ENCODE measurements at places on chromosomes 1 and 21. TPM values are rescaled to one million over a fixed set of nuclear protein-coding genes. Genes with fewer than 3 reads are reported as not detected.
A peak's percentile ranks its signal among the peaks of the same experiment; 100 is the strongest.

DNA sequence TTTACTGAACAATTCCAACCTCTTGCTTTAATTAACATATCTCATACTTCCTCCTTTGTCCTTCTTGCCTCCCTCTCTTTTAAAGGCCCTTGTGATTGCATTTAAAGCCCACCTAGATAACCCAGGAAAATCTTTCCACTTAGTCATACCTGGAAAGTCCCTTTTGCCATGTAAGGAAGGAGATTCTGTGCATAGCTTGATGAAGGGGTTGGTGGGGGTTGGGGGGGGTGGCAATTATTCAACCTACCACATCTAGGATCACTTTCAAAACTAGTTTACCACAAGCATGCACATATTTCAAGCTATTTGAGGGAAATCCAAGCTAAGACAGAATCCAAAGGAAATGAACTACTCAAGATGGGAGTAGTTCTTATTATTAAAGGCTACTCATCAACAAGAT lies 249.1 kb upstream of the PTBP2 start:
- no peak overlapping the region for H3K4me3 ChIP-seq
- H3K27ac ChIP-seq = no peak overlapping the region
- no peaks in the 10 kb centered on the region for H3K4me1 ChIP-seq
- no peak for DNase-seq
- H3K36me3 ChIP-seq = no peaks in the 10 kb centered on the region

WARS2 gene
- polyA plus RNA-seq = 22.0 TPM

GRCh38 chr1:206578068-206578977 lies 33.9 kb downstream of the EIF2D start:
- no peak for DNase-seq
- no peaks in the 10 kb centered on the region for H3K27me3 ChIP-seq
- H3K27ac ChIP-seq = no peak overlapping the region
- H3K36me3 ChIP-seq = peaks cover 1% of the 10 kb centered on the region

DNA sequence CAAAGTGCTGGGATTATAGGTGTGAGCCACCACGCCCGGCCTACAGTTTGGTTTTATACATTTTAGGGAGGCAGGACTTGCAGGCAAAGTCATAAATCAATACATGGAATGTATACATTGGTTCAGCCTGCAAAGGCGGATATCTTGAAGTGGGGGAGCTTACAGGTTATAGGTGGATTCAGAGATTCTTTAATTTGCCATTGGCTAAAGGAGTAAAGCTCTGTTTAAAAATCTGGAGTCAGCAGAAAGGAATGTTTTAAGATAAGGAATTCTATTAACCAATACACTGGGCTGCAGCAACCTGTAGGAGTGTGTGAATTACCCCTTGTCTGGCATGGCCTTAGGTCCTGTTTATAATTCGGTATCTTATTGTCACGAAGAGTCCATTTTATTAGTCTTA lies 57.6 kb downstream of the OPTC start:
- H3K4me1 ChIP-seq = no peaks in the 10 kb centered on the region
- H3K36me3 ChIP-seq = no peaks in the 10 kb centered on the region
- H3K4me3 ChIP-seq = no peak overlapping the region
- peaks cover 2% of the 10 kb centered on the region for H3K27me3 ChIP-seq
- no peak overlapping the region for H3K27ac ChIP-seq

- H3K27me3 ChIP-seq = no peaks in the 10 kb centered on the region
- no peaks in the 10 kb centered on the region for H3K4me1 ChIP-seq
- H3K4me3 ChIP-seq = no peak overlapping the region
- H3K27ac ChIP-seq = no peak overlapping the region
- no peaks in the 10 kb centered on the region for H3K36me3 ChIP-seq
These were observed 38.0 kb downstream of the SAMD13 start for GRCh38 chr1:84339503-84339902.

DNA sequence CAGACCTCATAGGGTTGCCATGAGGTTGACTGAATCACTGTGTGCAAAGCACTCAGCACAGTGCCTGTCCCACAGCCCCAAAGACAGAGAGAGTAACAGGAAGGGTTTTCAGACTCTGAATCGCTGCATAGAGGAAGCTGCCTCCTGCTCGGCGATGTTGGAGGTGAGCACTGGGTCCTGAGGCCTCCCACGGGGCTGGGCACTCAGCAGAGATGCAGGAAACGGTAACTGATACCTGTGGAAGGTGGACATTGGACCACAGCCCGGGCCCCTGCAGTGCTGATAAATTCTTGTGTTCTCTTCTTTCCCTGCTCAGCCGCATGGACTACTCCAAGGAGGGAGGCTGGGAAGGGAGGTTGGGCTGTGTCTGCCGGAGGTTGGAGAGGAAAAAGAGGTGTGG lies 389.7 kb downstream of the PTPRU start:
- no peak overlapping the region for H3K4me3 ChIP-seq
- H3K36me3 ChIP-seq = no peaks in the 10 kb centered on the region
- DNase-seq = no peak
- no peaks in the 10 kb centered on the region for H3K4me1 ChIP-seq
- no peak overlapping the region for H3K27ac ChIP-seq
- H3K27me3 ChIP-seq = no peaks in the 10 kb centered on the region

GDAP2 gene
- polyA plus RNA-seq = 4.6 TPM

PHLDA3 gene
- 5.7 TPM for polyA plus RNA-seq

DNA sequence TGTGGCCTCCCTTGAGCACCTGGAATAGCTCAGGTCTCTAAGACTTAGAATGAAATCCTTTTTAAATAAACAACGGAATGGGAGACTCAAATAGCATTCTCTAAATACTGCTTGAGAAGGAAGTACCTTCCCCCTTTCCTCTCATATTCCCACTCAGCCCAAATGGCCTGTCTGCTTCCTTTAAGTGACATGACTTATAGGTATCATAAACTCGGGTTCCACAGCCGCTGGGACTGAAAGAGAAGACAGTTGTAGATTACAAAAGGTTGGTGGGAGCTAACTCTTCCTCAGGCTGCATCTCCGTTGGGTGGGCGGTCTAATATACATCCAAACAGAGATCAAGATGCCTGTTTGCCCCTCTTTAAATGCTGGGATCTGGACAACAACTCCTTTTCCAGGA lies 1.2 kb upstream of the HMCN1 start:
- H3K4me3 ChIP-seq = no peak overlapping the region
- peaks cover 6% of the 10 kb centered on the region for H3K4me1 ChIP-seq
- no peaks in the 10 kb centered on the region for H3K27me3 ChIP-seq
- no peak overlapping the region for H3K27ac ChIP-seq
- DNase-seq = no peak

DNA sequence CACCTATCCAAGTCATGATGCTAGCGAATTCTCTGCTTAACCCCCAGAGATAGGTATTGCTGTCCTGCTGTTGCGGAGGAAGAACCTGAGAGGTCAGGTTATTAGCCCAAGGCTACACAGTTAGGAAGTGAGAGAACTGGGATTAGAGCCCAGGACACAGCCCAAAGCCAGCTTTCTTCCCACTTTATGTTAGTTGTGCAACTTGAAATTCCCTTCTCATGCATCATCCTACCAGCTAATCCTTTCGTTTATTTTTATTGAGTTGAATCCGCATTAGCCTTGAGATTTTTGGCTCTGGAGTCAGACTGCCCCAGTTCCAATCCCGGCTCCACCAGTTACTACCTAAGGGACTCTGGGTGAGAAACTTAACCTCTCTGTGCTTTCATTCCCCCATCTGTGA lies 65.4 kb downstream of the PLEKHA6 start:
- no peak for DNase-seq
- no peak overlapping the region for H3K27ac ChIP-seq
- no peak overlapping the region for H3K4me3 ChIP-seq
- H3K36me3 ChIP-seq = peaks cover 19% of the 10 kb centered on the region

NBPF3 gene
- polyA plus RNA-seq = 2.7 TPM

- H3K36me3 ChIP-seq = no peaks in the 10 kb centered on the region
- no peaks in the 10 kb centered on the region for H3K4me1 ChIP-seq
- DNase-seq = no peak
- H3K27ac ChIP-seq = no peak overlapping the region
These were observed 10.2 kb upstream of the PALMD start for GRCh38 chr1:99635664-99636063.

DNA sequence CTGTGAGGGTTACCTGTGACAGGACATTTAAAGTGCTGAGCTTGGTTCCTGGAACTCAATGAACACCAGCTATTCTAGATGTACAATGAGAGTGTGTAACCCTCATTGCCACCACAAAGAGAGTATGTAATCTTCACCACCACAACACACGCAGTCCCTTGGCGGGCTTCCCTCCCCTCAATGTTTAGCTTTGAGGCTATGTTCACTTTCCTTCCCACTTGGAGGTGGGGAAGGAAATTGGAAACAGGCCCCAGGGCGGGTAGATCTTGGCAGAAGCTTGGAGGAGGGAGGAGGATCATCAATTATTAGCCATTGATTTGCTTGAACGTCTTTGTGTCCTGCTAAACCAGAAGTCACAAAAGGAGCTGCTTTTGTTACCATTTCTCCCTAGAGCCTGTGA lies 8.3 kb upstream of the COL16A1 start:
- H3K4me1 ChIP-seq = no peaks in the 10 kb centered on the region
- DNase-seq = no peak
- peak overlapping the region; percentile 99 for H3K27ac ChIP-seq
- H3K27me3 ChIP-seq = no peaks in the 10 kb centered on the region
- no peak overlapping the region for H3K4me3 ChIP-seq
- H3K36me3 ChIP-seq = no peaks in the 10 kb centered on the region

DNA sequence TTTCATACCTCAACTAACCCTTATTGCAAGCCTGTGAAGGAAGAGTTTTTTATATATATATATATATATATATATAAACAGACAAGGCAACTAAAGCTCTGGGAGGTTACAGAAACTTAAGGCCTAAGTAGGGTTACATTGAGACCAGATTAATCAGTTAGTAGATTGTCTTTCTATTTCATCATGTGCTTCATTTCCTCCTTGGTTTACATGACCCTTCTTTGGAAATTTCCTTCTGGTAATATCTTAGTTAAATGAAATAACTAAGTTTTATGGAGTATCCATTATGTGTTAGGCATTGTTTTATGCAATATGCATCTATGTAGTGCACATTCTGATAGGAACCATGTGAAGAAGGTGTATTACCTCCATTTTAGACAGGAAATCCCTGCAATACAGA lies 112.7 kb downstream of the FGGY start:
- H3K4me1 ChIP-seq = peaks cover 6% of the 10 kb centered on the region
- no peak for DNase-seq
- no peak overlapping the region for H3K27ac ChIP-seq
- H3K4me3 ChIP-seq = no peak overlapping the region

ZYG11A gene
- 0.22 TPM for polyA plus RNA-seq

LCE3D gene
- polyA plus RNA-seq = not detected

CRYZ gene
- 70.8 TPM for polyA plus RNA-seq

TIE1 gene
- polyA plus RNA-seq = 0.45 TPM

DNA sequence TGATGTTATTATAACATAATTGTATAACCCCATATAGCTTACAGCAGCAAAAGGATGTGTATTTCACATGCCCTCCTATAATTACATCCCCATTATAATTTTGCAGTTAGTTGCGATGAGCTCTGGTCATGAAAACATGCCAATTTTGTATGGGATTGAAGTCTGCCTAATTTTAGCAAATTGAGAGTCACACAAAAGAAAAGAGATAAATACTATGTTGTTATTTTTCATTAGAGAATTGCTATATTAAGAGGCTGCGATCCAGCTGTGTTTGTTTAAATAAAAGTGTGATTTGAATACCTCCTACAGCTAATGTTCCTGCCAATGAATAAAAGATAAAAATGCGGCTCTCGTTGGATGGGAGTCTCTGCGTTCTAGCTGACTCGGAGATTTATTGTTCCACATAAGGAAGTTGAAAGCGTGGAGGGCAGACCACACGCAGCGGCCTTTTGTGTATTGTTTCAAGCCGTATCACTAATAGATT lies 461.0 kb upstream of the NFIA start:
- DNase-seq = no peak
- no peaks in the 10 kb centered on the region for H3K27me3 ChIP-seq
- H3K27ac ChIP-seq = no peak overlapping the region
- H3K4me3 ChIP-seq = no peak overlapping the region

CD5L gene
- polyA plus RNA-seq = not detected

GRCh38 chr1:186680245-186681061 lies at the start of gene PTGS2:
PTGS2 (minus strand) TSS chr1:186680423; CDS start chr1:186680290, 133 bp downstream.
- peak within 1 kb of the TSS; percentile 64 for H3K4me3 ChIP-seq
- no peaks in the 10 kb centered on the region for H3K4me1 ChIP-seq
- no peaks in the 10 kb centered on the region for H3K27me3 ChIP-seq
- H3K36me3 ChIP-seq = no peaks in the 10 kb centered on the region

DNA sequence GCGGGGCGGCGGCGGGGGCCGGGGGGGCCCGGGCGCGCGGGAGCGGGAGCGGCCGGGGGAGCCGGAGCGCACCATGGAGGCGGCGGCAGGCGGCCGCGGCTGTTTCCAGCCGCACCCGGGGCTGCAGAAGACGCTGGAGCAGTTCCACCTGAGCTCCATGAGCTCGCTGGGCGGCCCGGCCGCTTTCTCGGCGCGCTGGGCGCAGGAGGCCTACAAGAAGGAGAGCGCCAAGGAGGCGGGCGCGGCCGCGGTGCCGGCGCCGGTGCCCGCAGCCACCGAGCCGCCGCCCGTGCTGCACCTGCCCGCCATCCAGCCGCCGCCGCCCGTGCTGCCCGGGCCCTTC lies 546 bp downstream of the SKI start:
- H3K27ac ChIP-seq = peak overlapping the region; percentile 84
- H3K36me3 ChIP-seq = no peaks in the 10 kb centered on the region
- DNase-seq = no peak

DNA sequence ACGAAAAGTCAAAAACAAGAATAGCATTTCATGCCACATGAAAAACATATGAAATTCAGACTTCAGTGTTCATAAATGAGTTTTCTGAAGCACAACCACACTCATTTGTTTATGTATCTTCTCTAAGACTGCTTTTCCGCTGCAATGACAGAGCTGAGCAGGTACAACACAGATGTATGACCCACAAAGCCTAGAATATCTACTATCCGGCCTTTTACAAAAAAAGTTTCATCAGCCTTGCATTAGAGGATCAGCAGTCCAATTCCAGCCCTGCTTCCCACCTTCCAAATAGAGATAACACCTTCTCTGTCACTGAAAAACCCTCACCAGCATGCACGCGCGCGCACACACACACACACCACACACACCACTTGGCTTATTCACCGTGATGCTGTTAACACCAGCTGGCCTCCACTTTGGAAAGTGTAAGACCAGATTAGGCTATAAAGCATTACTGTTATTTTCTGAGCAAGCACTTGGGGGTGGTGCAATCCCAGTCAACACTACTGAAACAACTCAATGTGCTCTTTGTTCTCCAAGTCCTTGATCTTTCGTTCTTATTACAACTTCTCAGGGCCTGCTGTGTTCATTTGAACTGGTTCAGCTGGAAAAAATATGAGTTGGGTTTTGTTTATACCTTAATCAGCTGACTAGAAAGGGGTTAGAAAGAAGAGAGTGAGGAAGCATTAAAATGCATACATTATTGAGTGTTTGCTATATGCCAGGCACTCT lies 90.0 kb downstream of the GLUL start:
- H3K27me3 ChIP-seq = no peaks in the 10 kb centered on the region
- H3K27ac ChIP-seq = no peak overlapping the region
- peak; percentile 66 for DNase-seq
- no peak overlapping the region for H3K4me3 ChIP-seq

- no peaks in the 10 kb centered on the region for H3K4me1 ChIP-seq
- H3K27me3 ChIP-seq = peaks cover 3% of the 10 kb centered on the region
- DNase-seq = no peak
- H3K27ac ChIP-seq = no peak overlapping the region
These were observed 27.6 kb upstream of the MARK1 start for GRCh38 chr1:220500372-220500771.

OPRD1 gene
- 0.34 TPM for polyA plus RNA-seq

KRTAP11-1 gene
- polyA plus RNA-seq = not detected

GRCh38 chr1:37553598-37553926 lies 531 bp downstream of the SNIP1 start:
- H3K27me3 ChIP-seq = no peaks in the 10 kb centered on the region
- peaks cover 1% of the 10 kb centered on the region for H3K36me3 ChIP-seq
- H3K4me1 ChIP-seq = peaks cover 2% of the 10 kb centered on the region
- H3K4me3 ChIP-seq = peak overlapping the region; percentile 89
- no peak for DNase-seq

- DNase-seq = peak; percentile 58
- no peak overlapping the region for H3K27ac ChIP-seq
- H3K4me1 ChIP-seq = no peaks in the 10 kb centered on the region
- H3K4me3 ChIP-seq = peak overlapping the region; percentile 79
These were observed 694 bp downstream of the MEAF6 start for GRCh38 chr1:37513795-37514349.

AJAP1 gene
- 0.13 TPM for polyA plus RNA-seq
